ENCODE measurements at places on chromosomes 16 and 17.

GRCh38 chr16:87702325-87702811 is 63.4 kb downstream of the KLHDC4 start:
- peak; percentile 19 for DNase-seq

DNA sequence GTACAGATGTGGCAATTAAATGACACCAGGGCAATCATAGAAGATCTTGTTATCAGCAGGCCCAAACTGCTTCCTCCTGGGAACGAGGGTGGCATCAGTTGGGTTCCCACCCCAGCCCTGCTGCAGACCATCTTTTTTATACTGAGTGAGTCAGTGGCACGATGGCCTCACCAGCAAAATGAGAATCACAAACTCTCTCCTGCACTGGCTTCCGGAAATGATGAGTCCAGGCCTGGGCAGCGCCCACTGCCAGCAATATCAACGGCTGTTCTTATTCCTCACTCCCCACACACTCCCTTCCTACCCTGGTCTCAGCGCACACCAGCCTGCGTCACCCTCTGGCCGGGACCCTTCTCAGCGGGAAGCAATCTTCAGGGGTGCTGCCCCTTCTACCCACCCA is 340.3 kb downstream of the FOXL1 start:
- DNase-seq = no peak

GRCh38 chr17:75468291-75468754 is 11.9 kb downstream of the TMEM94 start:
- no peak for DNase-seq

DNA sequence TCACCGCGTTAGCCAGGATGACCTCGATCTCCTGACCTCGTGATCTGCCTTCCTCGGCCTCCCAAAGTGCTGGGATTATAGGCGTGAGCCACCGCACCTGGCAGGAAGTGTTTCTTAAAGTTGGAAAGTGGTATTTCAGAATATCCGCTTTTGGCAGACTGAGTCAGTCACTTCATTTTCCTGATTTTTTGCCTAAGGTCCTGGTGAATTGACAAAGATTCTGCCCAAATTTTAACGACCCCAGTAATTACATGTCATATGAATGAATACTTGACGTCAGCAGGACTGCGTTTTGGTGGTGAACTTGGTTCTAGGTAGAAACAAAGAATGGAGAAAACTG is 4.5 kb upstream of the BRCA1 start:
- no peak for DNase-seq

- no peak for DNase-seq
Observed at GRCh38 chr16:12542818-12543699, 260.6 kb downstream of the CPPED1 start.

GRCh38 chr17:28938552-28938951 is 12.8 kb downstream of the PHF12 start:
- no peak for DNase-seq

DNA sequence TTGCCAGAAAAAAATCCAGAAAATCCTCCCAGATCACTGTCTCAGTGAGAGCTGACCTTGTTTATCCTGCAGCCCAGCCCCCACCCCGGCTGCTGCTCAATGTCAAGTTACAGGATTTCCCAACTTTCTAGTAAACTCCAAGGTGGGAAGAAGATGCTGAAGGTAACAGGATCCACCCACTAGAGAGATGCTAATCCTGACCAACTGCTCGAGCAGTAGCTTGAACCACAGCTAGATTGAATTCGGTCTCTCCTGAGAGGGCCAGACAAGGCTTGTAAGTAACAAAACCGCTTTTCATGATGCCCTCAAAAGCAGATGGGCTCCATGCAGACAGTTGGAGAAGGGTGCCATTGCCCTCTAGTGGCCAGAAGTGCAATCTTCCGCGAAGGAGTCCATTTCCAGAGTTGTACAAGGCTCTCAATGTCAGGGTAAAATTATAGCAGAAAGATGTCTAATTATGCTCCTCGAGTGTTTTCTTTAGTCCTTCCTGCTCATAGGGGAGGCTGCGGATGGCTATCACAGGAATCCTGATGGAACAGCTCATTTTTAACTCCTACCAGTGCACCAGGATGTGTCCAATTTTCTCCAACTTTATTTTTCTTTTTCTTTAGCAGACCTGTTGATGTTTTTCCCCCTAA is 3.9 kb downstream of the CDH11 start:
- DNase-seq = no peak

DNA sequence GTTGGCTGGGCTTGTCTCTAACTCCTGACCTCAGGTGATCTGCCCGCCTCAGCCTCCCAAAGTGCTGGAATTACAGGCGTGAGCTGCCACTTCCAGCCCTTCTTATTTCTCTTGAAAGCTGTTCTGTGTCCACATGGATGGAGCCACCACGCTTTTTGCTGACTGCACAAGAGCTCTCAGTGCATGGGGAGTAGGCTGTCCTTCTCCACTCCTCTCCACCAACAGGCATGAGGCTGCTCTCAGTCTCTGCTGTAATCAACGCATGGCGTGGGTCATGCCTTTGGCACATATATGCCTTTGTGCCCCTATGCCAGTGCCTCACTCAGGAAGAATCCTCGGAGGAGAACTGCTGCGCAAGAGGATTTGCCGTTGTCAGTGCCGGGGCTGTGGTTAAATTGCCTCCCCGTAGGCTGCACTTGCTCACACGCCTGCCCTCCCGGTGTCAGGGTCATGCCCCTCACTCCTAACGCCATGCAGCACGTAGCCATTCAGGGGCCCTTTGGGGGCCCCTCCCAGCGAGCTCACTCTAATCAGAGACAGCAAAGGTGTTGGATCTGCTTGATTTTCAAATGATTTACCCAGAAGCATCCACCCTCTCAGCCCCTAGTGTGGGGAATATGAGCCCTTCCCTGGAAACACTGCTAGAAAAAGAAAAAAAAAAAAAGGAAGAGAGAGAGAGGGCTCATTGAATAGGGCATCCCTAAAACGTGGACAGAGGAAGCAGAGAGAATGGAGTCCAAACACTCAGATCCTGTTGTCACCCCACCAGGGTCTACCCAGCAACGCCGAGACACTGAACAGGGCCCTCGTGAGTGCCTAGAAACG is 47.5 kb upstream of the ZCCHC14 start:
- DNase-seq = no peak

All from stimulated activated naive CD4-positive, alpha-beta T cell (primary cell).